Stimulated activated CD4-positive, alpha-beta T cell treated with anti-CD3 and anti-CD28 coated beads, Interleukin-4, amount 100 ng/mL, for 24 hours (primary cell): ENCODE measurements at places on chromosomes 5 and 9.

GRCh38 chr5:141298376-141298775 lies 5.5 kb downstream of the SLC25A2 start:
- DNase-seq = no peak

- DNase-seq = peak; percentile 52
Observed at GRCh38 chr5:157180374-157181264, at the start of gene ITK. Gene ITK (plus strand): TSS chr5:157180840. CDS start chr5:157180978, 138 bp downstream.

DNA sequence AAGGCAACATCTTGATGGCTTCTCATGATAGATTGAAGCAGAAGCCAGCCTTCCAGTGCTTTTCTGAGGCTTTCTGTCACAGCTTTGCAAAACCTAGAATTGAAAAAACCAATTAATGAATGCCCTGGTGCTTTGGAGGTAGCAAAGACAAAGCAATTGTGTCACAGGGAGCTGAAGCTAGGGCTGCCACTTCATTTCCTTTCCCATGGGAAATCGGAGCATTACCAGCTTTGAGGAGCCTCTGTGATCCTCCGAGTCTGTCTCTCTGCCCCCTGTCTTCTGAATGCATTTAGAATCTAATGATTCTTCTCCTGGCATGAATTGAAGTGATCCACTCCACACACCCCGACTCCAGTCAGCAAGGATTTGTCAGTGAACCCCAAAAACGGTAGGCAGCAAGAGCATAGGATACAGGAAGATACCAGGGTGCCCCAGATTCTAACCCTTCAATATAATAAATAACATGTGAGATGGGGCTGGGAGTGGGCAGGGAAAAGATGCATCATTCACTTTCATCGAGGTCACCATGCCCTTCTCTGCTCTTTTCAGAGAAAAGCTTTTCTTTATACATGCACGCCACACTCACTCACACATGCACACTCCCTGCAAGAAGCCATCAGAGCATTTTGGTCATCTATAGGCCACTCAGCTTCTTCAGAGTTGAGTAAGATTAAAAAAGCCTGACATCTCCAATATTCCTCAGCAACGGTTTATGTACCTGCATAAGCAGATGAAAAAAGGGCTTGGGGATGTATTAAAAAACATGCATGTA lies 247.7 kb upstream of the ZNF462 start:
- no peak for DNase-seq

GRCh38 chr9:110183208-110184145 lies 24.5 kb downstream of the C9orf152 start:
- peak; percentile 61 for DNase-seq

GRCh38 chr5:138833080-138833479 lies 42.1 kb downstream of the LRRTM2 start:
- no peak for DNase-seq

DNA sequence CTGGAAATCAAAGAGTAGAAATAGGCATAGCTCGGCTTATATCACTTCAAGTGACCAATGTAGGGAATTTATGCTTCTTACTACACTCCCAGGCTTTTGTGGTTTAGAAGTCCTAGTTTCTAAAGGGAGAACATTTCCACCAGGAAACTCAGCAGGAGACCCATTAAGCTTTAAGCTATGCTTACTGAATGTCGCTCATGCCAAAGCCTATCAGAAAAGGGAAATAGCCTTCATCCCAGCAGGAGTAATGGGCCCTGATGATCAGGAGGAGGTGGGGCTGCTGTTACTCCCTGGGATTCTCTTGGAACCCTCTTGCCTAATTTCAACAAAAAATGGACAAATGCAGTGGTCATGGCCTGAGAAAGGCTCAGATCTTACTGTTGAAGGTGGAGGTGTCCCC lies 54.5 kb upstream of the SEMA6A start:
- no peak for DNase-seq

GRCh38 chr9:78607853-78608252 lies 310.9 kb downstream of the PSAT1 start:
- DNase-seq = no peak

GRCh38 chr5:142881076-142881783 lies 111.1 kb downstream of the ARHGAP26 start:
- DNase-seq = no peak

GRCh38 chr5:118611332-118611945 lies 376.9 kb downstream of the DTWD2 start:
- no peak for DNase-seq

DNA sequence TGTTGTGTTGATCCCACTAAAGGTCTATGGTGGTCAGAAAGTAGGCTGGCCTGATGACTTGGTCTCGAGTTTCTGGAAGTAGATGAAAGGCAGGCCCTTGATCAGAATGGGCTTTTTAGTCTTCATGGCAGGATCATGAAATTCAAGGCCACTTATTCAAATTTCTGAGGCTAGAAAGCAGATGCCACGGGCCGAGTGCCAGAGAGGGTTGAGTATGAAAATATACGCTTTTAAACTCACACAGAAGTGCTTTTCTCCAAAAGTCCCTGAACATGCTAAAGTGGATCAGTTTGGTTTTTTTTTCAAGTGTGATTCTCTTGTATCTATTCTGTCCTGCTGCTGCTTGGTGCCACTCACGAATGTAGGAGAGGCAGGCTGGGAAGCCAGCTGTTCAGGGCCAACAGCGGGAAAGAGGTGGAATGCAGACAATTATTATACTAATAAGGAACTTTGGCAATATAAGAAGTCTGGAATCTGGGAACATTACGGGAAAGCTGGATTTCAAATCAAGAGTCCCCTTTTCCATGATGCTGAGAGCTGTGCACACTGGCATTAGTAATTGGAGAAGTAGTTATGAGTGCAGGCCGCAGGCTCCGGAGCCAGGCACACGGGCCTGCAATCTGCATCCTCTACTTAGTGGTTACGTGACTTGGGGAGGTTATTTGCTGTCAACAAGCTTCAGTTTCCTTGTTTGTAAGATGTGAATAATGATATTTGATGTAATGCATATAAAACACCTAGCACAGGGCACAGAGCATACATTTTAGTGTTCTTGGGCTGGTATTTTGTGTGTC lies 95.8 kb downstream of the LMNB1 start:
- no peak for DNase-seq

DNA sequence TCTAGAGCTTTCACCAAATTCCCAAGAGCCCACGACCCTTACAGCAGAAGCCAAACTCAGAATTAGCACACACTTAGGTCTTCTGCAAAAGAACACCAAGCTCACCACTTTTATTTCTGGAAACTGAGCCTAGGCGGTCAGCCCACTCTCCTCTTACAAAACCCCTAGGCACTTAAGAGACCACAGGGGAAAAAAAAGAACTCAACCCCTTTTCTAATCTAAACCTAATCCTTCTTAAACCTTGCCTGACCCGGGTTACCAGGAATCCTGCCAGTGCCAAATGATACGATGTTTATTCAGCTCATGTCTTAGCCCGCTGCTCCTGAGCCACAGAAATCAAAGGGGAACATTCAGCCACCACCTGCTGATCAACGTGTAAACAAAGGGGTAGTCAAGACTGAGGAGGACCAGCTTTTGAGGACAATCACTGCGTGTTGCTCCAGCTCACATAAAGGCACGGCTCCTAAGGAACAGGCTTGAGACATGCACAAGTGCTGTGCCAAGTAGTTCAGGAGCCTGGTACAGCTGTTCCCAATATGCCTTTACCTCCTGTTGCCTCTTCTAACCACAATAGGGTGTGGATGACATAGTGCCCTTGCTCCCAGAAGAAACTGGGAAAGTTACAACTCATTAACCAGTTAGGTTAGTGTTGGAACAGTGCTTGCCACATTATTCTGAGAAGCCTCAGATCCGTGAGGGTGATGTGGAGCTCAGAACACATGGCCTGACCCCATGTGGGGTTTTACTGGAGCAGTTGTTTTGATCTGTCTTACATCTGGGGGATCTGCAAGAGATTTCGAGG lies 49.3 kb downstream of the ZFAND5 start:
- DNase-seq = no peak

DNA sequence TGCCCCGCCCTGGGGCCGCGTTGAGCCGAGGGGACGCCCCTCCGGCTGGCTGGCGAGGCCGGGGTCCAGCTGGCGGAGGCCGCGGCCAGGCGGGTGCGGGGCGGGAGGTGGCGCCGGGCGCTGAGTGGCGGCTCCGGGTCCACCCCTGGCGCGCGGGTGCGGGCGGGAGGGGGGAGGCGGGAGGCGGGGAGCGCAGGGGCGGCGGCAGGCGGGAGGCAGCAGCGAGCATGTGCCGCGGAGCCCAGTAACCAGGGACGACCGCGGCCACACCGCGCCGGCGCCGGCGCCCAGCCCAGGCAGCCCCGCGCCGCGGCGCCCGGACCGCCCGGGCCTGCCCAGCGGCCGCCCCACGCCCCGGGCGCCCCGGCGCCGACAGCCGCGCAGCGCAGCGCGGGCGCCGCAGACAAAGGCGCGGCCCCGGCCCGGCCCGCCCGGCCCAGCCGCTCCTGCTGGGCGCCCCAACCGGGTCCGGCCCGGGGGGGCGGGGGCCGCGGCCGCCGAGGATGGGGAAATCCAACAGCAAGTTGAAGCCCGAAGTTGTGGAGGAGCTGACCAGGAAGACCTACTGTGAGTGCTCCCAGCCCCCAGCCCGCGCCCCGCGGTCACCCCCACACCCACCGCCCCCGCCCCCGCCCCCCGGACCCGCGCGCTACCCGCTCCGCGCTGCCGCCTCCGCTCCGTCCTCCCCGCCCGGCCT lies at the start of gene NCS1:
TSS of gene NCS1 (plus strand) at position 244 of the 697 bp plus-strand sequence. CDS start at position 504, 260 bp downstream.
- DNase-seq = peak; percentile 44

DNA sequence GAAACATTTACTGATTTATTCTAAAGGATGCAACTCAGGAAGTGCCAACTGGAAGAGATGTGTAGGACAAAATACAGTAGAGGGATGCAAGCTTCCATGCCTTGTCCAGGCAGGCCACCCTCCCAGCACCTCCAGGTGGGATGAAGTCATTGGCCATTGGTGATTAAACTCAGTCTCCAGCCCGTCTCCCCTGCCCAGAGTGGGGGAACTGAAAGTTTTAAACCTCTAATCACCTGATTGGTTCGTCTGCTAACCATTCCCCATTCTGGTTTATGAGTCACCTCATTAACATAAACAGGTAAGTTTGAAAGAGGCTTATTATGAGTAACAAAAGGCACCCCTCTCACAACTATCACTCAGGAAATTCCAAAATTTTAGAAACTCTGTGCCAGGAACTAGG lies 8.1 kb downstream of the TNFAIP8 start:
- no peak for DNase-seq

DNA sequence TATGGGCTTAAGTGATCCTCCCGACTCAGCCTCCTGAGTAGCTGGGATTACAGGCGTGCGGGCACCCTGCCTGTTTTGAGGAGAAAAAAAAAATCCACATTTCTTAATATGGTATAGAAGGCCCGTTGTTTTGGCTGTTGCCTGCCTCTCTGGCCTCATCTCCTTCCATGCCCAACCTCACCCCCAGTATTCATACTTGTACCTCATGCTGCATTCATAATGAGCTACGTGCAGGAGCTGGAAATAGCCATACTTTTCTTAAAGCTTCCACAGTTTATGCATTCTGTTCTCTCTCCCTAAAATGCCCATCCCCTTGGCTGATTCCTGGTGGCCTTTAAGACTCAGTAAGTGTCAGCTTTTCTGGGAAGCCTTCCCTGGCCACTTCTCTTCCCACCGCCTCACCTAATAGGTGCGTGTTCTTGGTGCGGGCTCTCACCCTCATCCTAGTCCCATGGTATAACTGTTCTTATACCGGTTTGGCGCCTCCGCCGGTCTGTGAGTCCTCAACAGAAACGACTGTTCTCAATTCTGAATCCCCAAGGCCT lies 2.1 kb upstream of the TPM2 start:
- no peak for DNase-seq

DNA sequence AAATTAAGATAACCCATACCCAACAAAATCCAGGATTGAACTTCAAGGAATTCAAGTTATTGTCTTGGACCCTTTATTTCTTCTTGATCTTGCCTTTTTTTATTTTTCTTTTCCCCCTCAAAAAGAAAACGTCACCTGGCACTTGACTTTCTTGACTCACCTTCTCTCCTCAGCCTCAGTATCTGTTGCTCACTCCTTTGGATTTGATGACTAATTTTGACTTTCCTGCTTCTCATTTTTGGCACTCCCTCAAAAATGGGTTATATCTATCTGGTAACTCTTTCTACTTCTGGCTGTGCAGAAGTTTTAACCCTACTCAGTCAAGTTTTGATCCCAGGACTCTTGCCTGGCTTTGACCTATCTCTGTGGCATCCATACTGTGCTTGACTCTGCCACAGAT lies 66.6 kb upstream of the SPATA31D4 start:
- no peak for DNase-seq

DNA sequence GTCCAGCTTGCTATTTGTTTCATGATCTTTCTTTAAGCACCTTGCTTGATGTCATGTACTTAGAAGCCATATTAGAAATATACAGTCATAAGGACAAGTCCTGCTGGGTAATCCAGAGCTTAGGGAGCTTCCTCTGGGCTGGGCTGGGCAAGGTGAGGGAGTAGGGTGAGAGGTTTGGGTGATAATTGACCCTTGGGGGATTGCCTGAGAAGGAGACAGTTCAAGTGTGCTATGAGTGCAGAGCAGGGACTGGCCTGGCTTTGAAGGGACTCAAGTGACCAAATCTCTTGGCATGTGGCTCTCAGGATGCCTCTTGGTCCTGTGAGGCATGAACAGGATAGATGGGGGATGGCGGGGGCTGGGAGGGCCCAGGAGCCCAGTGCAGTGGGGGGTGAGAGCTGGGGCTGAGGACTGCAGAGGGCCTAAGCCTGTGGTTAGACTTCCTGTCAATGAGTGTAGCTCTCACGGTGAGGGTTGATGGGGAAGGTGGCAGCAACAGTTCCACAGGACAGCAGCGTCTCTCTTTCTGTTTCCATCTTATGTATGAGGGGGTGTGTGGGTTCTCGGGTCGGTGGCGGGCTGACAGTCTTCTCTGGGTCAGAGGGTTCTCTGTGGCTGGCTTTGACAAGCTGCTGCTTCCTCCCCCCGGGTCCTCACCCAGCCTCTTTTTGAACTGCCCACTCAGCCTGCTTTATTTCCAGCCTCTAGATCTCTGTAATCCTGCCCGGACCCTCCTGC lies 53.5 kb downstream of the RGS3 start:
- peak; percentile 80 for DNase-seq

- DNase-seq = no peak
Observed at GRCh38 chr9:128106940-128107467, 20.5 kb downstream of the PTGES2 start.

- no peak for DNase-seq
Observed at GRCh38 chr5:98468188-98468869, 305.1 kb upstream of the RGMB start.

- no peak for DNase-seq
Observed at GRCh38 chr5:41980396-41980795, 55.3 kb downstream of the FBXO4 start.
